ENCODE measurements at places on chromosomes 16 and 17.

GRCh38 chr17:8015236-8015956, 13.0 kb downstream of the GUCY2D start:
- no peak for DNase-seq

DNA sequence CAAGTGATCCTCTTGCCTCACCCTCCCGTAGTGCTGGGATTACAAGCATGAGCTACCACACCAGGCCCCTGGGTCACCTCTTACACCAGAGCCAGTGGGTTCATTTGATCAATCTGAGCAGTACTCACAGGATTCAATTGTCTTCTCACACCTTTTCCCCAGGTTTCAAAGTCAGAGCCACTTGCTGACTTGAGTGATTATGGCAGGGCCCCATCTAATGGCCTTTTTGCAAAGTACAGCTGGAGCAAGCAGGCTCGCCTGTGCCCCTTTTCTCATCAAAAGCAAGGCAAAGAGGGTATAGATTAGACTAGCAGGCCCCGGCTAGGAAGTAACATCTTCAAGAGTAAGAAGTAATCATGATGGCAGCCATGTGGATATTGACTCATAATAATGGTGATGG, 114.8 kb upstream of the NOL11 start:
- peak; percentile 54 for DNase-seq

GRCh38 chr17:50677851-50678375, 29.8 kb downstream of the ANKRD40 start:
- DNase-seq: no peak

DNA sequence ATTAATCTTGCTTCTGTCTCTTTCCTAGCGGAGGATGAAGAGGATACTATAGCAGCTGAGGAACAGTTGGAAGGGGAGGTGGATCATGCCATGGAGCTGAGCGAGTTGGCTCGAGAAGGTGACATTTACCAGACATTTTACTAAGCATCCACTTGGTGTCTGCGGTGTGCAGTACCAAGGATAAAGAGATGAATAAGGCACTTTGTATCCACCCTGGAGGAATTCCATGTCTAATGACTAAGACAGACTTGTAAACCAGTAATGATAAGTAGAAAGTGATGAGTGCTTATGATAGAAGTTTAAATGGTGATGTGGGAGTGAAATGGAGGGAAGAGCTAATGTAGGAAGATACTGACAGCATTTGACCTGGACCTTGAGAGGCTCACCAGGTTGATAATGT, 12.0 kb downstream of the SRCAP start:
- no peak for DNase-seq

DNA sequence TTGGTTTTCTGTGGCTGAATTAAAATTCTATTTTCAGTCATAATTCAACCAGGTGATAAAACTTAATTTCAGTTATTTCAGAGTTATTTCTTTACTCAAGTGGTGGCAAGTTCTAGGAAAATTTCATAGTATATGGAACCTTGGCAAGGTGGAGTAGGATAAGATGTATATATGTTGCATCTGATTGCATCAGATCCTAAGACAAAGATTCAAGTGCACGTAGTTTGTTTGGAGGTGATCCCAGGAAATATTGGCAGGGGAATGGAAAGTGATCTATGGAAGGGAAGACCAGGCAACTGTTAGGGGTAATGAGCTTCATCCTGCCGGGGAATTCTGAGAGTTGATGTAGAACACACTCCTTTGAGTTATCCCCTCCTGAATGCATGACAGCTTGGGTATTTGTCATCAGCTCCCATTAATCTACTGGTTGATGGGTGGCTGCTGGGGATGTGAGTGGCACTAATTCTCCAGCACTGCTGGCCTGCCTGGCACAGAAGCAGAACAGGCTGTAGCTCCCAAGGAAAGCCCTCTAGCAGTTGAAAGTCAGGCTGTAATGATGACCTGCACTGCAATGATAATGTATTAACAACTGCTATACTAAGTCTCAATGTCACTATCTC, 52.2 kb upstream of the TOM1L1 start:
- no peak for DNase-seq

DNA sequence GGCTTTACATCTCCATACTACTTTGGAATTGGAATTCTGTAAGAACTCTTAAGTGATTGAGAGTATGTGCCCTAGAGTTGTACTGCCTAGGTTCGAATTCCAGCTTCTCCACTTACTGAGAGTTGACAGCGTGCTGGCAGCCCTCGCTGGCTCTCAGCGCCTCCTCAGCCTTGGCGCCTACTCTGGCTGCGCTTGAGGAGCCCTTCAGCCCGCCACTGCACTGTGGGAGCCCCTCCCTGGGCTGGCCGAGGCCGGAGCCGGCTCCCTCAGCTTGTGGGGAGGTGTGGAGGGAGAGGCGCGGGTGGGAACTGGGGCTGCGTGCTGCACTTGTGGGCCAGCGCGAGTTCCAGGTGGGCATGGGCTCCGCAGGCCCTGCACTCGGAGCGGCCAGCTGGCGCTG, 13.3 kb downstream of the PPM1D start:
- no peak for DNase-seq
